Naive thymus-derived CD8-positive, alpha-beta T cell (primary cell): ENCODE measurements at places on chromosomes 2 and 18. TPM values are rescaled to one million over a fixed set of nuclear protein-coding genes. Genes with fewer than 3 reads are reported as not detected.

LOXHD1 gene
- not detected for polyA plus RNA-seq

DNA sequence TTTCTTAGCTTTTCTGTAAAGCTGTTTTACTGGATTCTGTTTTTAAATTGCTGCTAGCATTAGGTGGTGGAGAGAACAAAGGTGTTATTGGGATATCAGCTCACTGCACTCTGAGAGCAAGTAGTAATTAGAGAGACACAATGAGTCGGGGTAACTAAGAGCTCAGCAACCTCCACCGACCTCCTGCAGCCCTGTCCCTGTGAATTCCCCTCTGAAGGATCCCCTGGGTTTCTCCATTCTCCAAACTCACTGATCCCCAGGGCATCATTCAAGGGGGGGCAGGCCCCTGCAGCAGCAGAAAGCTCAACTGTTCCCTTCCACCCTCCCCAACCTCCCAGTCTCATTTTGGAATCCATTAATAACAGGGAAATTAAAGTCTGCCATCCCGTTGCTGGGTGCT is 73.0 kb downstream of the MTCL1 start:
- DNase-seq, result no peak

- DNase-seq, result no peak
These were observed 115.7 kb downstream of the FAM210A start for GRCh38 chr18:13610555-13611141.

SERPINB3 gene
- polyA plus RNA-seq, result not detected

GRCh38 chr2:115161771-115162493 is 719.5 kb downstream of the DPP10 start:
- no peak for DNase-seq

SAG gene
- polyA plus RNA-seq, result not detected

DNA sequence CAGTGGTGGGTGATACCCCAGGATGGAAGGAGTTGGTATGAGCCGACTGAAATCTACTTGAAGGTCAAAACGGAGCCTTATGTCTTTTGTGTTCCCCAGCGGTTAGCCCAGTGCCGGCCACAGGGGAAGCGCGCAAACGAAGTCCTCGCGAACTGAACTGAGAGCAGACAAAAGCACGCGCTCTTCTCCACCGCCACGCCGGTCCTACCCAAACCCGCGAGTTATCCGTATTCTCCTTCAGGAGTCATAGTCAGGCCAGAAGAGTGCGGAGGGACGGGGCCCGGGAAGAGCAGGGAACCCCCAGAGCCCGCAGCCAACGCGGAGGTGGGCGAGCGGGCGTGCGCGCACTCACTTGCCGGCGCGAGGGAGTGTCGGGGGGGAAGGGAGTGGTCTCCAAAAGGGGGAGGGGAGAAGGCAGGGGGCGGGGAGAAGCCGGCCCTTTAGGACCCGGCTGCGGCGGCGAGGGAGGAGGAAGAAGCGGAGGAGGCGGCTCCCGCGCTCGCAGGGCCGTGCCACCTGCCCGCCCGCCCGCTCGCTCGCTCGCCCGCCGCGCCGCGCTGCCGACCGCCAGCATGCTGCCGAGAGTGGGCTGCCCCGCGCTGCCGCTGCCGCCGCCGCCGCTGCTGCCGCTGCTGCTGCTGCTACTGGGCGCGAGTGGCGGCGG is at the start of gene IGFBP2:
TSS of gene IGFBP2 (plus strand) at position 469 of the 664 bp plus-strand sequence. CDS start at position 573, 104 bp downstream.
- DNase-seq, result no peak

PDE6D gene
- 59.5 TPM for polyA plus RNA-seq

CELF4 gene
- 0.43 TPM for polyA plus RNA-seq

GRCh38 chr2:159051133-159051532 is 82.7 kb downstream of the TANC1 start:
- DNase-seq, result no peak

DNA sequence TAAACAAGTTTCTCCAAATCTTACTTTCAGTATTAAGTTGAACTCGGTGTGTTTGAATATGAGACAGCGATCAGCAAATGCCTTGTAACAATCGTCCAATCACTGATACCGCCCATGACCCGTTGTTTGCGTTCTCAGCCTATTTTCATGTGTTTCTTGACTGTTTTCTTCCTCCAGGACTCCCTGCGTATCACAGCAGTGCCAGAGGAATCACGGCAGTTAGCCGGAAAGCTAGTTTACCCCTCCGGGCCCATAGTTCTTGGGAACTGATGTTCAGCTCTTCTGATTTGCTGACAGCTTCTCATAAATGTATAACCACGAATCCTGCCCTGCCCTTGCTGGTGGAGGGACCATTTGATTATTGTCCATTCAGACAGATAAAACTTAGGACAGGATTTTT is 42.2 kb upstream of the TPO start:
- DNase-seq, result no peak

GRCh38 chr2:110820128-110820527 is 87.8 kb downstream of the ACOXL start:
- no peak for DNase-seq

DNA sequence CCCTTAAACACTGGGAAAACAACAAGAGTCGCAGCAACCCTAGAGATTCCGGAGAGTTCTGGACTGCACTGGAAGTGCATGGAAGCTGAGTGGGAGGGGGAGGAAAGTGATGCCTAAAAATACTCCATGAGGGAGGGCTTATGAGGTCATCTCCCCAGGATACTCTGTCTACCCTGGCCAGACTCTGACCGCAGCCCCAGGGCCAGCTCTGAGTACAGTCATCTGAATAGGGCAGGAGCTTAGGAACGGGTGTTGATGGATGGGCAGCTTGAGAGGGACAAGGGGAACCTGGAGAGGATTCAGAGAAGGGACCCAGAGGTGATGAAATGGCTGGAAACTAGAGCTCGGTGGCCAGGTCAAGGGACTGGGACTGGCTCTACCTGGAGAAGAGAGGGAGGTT is 79.3 kb upstream of the IGFBP5 start:
- no peak for DNase-seq

USP40 gene
- 9.4 TPM for polyA plus RNA-seq

- DNase-seq, result no peak
These were observed 64.8 kb upstream of the SLC1A4 start for GRCh38 chr2:64924170-64924934.

SCN9A gene
- polyA plus RNA-seq, result not detected

GRCh38 chr18:58087928-58088690 is 44.1 kb downstream of the NEDD4L start:
- no peak for DNase-seq

CRYGA gene
- not detected for polyA plus RNA-seq

DNA sequence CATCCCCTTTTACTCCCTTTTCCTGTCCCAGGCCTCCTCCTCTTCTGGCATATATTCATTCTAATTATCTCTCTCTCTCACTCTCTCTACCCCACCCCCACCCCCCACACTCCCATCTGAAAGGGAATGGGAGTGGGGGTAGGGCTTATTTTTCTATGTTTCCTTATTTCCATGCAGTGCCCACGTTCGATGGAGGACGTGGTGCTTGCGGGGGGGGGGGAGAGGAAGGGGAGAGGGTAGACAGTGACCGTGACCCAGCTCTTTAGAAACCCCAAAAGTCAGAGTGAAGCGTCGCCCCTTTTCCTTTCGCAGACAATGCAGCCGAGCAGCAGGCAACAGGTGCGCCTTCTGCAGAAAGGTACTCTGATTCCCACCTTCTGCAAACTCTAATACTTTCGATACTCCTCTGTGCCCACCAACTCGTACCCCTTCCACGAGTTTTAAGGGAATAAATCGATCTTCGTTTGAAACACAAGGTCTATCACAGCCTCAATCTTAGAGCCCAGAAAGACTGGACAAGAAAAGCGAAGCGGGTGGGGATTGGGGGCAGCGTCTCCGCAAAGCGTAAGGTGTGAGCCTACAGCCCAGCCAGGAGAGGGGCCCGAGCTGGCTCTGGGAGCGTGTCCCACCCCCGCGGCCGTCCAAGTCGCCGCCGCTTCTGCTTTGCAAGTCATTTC is 891 bp upstream of the NR4A2 start:
- no peak for DNase-seq
